Fibroblast of mammary gland (primary cell): ENCODE measurements at places on chromosomes 7 and 10.

DNA sequence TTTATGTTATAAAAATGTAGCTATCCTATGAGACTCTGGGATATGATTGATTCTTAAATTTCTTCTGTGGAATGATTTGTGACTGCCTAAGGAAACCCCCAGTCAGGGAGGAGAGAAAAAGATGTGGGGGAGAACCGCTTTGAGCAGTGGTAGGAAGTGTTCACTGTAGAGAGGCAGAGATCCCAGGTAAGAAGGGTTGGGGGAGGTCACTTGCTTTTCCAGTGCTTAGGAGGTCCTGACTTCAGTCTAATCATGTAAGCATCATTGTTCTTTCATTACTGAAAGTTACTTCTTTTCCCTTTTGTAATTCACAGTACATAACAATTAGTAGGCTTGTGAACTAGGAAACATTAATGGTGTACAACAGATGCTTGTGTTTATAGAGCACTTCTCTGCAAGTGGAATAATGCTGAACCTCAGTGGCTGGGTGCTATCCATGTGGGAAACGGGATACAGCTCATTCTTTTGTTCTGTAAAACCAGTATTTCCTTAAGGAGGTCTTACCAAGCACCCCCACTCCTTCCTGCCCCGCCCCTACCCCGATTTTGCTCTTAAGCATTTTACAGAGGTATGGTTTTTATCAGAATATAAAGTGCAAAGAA is 165.4 kb downstream of the ST7 start:
- no peak for DNase-seq

DNA sequence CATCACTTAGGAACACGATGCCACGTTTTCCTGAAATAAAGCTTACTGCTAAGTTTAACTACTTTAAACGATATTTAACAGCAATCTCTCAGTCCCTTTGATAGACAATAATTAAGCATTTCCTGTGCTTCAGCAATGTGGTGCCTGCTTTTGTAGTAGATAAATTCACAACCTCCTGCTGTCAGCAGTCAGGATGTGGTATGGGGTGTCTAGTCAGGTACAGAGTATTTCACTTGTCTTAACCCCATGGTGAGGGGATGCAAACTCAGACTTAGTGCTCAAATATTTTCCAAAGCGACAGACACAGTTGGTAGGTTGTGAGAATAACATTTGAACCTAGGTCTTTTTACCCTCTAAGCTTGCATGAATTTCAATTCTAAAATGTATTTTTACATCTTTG is 526.2 kb upstream of the PFKP start:
- no peak for DNase-seq

- DNase-seq = no peak
Observed at GRCh38 chr10:44788147-44789129, 122.7 kb upstream of the TMEM72 start.

- DNase-seq = no peak
Observed at GRCh38 chr7:94444813-94445212, 50.1 kb downstream of the COL1A2 start.

DNA sequence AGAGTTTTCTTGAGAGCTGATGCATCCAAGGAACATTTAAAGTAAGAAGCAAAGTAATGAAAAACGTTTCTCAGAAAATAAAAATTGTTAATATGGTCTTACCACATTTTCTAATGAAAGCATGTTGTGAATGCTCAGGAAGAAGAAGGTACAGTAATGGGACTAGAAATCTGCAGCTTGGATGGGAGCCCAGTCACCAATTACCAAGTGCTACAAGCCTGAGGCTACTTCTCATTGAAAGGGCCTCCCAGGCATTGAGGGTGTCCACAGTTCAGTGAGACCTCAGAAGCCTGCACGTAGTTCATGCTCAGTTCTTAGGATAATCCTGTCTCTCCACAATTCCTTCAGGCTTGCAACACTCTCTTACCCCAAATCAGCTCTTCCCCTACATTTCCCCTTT is 17.6 kb downstream of the PTN start:
- no peak for DNase-seq

DNA sequence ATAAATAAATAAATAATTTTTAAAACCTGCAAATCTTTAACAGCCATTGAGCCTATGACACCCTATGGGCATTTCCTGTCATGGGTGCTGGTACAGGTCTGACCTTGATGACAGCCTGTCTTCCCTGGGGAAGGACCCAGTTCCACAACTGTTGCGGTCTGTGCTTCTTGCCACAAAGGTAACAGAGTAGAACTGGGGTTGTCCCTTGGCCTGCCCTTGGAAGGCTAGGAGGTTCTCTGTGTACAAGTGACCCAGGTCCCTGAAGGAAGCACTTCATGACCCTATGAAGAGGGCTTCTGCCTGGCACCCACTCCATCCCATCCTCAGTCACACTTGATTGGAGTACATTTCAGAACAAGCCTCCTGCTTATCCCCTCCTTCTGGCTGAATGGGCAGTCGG is 66.9 kb downstream of the OGDH start:
- DNase-seq = no peak

- DNase-seq = no peak
Observed at GRCh38 chr7:68729371-68729770, 868.9 kb upstream of the AUTS2 start.

DNA sequence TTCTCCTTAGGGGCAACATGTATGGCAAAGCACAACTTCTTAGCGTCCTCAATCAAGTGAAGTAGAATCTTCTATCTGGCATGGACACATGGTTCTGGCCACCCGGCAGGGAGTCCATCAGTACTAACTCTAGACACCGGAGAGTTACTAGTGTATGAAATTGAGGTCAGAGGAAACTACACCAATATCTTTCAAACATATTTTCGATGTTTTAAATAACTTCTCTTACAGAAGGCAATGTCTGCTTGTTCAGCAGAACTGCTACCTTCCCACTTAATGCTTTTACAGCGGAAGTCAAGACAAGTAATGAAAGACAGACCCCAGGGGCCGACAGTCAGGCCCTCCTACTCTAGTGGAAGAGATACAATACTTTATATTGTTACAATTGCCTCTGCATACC is 89.9 kb downstream of the RNF216 start:
- DNase-seq = no peak

- no peak for DNase-seq
Observed at GRCh38 chr7:73761854-73762658, 8.0 kb downstream of the CLDN3 start.

GRCh38 chr7:30778255-30779025 is 7.2 kb downstream of the MINDY4 start:
- peak; percentile 51 for DNase-seq

- DNase-seq = no peak
Observed at GRCh38 chr10:6337382-6337781, 134.7 kb downstream of the PFKFB3 start.

DNA sequence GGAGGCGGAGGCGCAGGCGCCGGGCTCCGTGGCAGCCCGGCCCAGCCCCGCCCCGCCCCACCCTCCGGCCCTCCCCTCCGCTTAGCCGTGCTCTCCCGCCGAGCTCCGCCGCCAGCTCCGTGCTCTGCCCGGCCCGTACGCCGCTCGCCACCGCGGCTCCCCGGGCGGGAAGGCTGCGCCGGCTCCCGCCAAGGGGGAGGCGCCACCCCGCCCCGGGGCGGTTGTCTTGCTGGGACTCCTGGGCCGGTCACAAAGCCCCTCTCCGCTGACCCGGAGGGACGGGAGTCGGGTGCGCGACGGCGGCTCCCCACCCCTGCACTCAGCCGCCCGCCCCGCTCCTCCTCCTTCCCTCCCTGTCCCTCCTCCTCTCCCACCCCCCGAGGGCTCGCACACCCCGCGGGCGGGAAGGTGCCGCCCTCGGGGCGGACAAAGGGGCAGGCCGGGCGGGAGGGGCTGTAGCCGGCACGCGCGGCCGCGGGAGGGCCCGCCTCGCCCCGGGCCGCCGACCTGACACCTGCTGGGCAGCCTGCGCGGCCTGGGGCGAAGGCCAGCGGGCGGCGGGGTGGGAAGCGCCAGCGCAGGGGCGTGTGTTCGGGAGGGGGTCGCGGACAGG is 11.5 kb upstream of the SP8 start:
- DNase-seq = no peak

GRCh38 chr7:129368389-129368986 is 65.7 kb upstream of the STRIP2 start:
- no peak for DNase-seq

GRCh38 chr7:155438777-155439176 is 19.2 kb upstream of the EN2 start:
- DNase-seq = no peak

DNA sequence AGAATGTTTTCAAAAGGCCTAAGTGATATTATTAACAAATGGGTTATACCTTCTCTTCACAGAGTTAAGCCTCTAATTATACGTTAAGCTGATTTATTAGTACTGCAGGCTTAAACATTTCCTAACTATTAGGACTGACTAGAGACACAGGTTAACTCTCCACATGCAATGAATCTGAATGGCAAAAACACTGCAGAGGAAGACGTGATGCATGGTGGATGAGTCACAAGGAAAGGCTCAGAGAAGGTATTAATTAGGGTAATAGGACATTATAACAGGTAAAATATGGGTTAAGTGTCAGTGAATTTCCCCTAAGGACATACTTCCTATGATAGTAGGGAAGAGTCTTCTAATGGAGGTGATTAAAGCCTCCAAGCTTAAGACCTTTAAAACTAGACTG is 24.7 kb upstream of the SEM1 start:
- DNase-seq = no peak

DNA sequence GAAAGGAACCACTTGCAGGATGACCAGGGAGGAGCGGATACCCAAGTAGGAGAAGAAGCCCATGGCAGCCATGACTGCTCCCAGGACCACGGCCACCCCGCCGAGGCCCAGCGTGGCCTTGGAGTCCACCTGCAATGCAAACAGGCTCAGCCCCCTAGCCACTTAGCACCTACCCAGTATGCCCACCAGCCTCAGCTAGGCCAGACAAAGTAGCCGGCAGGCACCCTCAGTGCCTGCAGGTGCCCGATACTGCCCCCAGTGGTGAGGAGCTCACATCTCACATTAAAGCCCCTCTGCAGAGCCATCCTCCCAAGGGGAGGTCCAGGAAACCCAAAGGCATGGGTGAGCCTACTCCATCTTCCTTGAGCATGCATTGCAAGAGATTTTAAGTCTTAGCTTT is 6.6 kb downstream of the NPC1L1 start:
- DNase-seq = peak; percentile 25

DNA sequence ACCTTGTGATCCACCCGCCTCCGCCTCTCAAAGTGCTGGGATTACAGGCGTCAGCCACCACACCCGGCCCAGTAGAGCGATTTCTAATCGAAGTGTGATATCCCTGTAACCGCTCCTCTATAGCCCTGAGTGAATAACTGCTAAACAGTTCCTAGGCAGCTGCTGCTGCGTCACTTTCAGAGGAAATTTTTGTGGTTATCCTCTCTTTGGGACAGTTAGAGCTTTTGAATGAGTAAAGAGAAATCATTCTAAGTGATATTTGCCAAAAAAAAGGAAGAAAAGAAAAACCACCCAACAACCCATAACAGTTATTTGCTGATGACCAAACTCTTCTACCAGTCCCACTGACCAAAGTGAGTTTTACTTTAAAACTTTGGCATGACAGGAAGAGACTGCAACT is 59.9 kb downstream of the MKX start:
- DNase-seq = no peak

- DNase-seq = peak; percentile 40
Observed at GRCh38 chr7:30845426-30846135, 66.1 kb upstream of the AQP1 start.

DNA sequence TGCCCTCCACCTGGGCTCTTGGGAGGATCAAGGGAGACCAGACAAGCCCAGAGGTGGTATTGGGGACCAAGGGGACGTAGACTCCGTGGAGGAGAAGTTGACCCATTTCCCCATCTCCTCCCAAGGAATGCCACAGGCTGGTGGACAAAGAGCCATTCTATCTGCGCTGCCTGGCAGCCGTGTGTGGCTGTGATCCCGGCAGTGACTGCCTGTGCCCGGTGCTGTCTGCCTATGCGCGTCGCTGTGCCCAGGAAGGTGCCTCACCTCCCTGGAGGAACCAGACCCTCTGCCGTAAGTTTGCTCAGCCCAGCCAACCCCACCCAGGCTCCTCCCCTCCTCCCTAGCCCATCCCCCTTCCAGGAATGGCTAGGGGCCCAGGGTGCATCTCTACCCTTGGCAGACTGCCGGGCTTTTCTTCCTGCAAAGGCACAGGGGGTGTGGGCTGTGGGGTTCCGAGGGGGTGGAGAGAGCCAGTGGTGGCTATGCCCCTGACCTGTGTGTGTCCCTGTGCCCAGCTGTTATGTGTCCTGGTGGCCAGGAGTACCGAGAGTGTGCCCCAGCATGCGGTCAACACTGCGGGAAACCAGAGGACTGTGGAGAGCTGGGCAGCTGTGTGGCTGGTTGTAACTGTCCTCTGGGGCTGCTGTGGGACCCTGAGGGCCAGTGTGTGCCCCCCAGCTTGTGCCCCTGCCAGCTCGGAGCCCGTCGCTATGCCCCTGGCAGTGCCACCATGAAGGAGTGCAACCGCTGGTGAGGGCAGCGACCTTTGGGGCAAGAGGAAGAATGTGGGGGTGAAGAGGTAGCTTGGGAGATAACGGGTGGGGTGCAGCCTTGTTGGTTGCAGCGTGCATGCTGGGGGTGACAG is 10.2 kb upstream of the ZNF467 start:
- no peak for DNase-seq

GRCh38 chr7:45690762-45691150 is 116.6 kb downstream of the ADCY1 start:
- no peak for DNase-seq

DNA sequence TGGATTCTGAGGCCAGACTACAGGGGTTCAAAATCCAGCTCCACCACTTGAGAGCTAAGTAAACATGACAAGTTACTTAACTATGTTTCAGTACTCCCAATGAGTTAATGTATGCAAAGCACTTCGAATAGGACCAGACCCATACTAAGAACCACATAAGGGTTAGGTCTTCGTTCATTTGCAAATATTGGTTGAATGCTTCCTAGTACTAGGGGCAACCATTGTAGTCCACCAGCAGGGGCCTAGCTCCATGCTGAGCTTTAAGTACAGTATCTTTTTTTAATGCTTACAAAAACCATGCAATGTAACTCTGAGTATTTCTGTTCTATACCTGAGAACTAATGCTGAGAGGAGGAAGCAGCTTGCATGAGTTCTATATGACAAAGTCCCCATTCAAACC is 80.4 kb upstream of the PDE1C start:
- no peak for DNase-seq

DNA sequence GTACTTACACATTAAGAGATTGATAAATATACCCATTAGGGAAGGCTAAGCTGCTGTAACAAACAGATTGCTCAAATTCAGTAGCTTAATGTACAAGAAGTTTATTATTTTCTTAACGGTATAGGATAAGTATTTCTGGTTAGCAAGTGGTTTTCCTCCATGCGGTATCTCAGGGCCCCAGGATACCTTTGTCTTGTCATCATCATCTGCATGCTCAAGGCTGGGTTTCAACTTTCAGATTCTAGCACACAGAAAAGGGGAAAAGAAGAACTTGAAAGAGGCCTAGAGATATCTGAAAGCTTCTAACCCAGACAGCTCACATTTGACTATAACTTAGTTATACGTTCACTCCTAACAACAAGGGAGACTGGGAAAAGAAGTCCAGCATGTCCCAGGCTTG is 11.8 kb upstream of the GALNT17 start:
- DNase-seq = no peak
